ENCODE measurements at places on chromosomes 5 and 9.

GRCh38 chr9:95852059-95853032 lies 23.1 kb upstream of the ERCC6L2 start:
- DNase-seq: no peak

GRCh38 chr9:120558454-120558853 lies 21.5 kb downstream of the CDK5RAP2 start:
- DNase-seq: no peak

GRCh38 chr5:100424787-100425186 lies 110.4 kb upstream of the FAM174A start:
- no peak for DNase-seq

DNA sequence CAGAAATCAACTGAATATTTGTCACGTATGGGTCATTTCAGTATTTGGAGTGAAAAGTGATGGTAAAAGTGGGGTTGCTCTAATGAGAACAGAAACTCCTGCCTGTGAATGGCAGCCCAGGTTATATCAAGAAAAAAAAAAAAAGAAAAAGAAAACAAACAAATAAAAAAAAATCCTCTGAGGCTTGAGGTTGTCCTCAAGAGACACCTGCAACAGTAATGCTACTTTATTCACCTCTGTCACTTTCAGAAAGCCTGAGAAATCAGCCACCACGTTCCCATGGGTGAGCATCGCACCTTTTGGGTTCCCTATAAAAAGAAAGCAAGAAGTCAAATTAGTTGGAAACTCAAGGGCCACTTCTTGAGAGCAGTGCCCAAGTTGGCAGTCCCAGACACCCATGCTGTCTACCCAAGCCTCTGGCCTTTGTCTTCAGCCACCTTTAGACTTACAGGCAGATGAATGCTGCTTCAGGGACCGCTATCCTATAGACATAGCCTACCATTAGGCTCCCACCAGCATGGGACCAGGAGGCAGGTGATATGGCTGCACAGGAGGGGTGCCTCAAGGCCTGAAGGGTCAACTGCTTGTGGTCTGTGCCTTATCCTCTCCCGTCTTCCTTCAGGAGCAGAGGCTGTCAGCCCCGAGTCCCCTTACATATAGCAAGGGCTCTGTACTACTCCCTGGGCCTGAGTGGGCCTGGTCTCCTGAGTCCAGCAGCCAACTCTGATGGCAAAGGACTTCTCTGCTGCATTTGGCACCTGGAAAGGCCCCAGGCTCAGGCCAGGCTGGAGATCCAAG lies 31.1 kb upstream of the MEIKIN start:
- no peak for DNase-seq

GRCh38 chr5:78108564-78108963 lies 185.9 kb downstream of the AP3B1 start:
- no peak for DNase-seq

GRCh38 chr5:108251350-108251749 lies 130.5 kb downstream of the FBXL17 start:
- no peak for DNase-seq

GRCh38 chr9:108033976-108034964 lies 544.7 kb upstream of the KLF4 start:
- peak; percentile 43 for DNase-seq

DNA sequence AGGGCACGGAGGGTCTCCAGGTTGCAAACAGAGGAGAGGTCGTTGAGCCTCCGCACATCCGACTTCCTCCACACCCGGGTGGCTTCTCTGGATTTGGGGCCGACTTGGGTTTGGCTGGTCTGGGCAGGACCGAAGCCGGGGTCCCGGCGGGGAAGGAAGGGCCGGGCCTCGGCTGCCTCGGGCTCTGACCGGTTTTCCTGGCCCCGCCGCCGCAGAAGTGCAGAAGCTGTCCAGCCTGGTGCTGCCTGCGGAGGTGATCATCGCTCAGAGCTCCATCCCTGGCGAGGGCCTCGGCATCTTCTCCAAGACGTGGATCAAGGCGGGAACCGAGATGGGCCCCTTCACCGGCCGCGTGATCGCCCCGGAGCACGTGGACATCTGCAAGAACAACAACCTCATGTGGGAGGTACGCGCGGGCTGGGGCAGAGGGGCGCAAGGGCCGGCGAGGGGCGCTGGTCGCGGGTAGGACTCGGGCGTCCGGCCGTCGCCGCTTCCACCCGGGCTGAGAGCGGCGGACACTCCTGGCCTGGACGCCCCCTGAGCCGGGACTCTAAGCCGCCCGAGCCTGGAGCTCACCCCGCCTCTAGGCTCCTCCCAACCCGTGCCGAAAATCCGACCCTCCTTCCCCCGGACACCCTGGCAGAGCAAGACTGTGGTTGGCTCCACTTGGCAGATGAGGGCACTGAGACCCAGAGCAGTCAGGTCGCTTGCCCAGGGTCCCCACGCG lies 2.2 kb downstream of the PRDM12 start:
- no peak for DNase-seq

GRCh38 chr5:60185231-60186099 lies 291.9 kb upstream of the PDE4D start:
- no peak for DNase-seq

GRCh38 chr5:4197151-4197550 lies 601.5 kb downstream of the IRX1 start:
- DNase-seq: no peak

DNA sequence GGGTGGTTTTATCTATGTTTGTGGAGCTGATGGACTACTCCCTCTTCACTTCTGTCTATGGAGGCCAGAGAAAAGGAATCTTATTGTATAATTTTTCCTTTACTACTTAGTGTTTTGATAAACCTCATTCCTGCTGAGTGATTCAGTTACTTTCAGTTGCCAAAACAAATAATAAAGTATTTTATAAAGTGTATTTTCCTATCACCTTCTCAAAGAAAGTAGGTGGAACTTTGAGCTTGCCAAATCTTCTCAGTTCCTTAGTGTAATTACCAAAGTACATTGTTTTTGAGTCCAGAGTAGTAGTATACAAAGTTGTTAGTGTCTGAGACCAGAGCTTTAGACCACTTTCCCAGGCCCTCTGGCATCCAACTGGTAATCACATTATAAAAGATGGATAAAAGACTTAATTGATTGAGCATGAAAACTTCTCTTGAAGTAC lies 13.5 kb downstream of the RABGAP1 start:
- DNase-seq: no peak

- DNase-seq: no peak
Measured at GRCh38 chr5:83401775-83402174, 69.8 kb upstream of the VCAN start.

DNA sequence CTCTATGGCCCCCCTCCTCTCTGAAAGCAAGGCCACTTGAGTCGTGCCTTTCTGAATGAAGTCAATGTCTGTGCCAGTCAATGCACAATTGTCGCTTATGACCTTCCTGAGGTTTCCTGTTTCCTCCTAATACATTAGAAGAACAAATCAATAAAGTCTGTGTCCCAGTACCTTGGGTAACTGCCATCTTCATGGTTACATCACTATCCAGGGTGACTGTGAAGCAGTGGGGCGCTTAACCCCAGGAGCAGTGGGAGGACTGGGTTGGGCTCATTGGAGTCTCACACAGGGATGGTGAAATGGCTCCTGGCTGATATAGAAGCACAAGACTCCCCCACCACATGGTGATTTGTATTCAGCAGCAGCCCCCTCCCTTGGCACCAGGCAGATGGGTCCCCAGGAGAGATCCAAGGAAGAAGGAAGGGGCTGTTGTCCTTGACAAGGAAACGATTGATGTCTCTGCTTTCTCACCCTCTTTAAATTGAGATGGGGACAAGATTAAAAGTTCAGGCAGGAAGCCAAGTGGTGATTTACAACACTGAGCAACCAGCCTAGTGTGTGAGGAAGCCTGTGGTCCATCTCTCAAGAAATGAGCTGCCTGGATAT lies 261.9 kb upstream of the ZNF462 start:
- no peak for DNase-seq

GRCh38 chr9:132166599-132166998 lies 4.7 kb downstream of the NTNG2 start:
- DNase-seq: no peak

DNA sequence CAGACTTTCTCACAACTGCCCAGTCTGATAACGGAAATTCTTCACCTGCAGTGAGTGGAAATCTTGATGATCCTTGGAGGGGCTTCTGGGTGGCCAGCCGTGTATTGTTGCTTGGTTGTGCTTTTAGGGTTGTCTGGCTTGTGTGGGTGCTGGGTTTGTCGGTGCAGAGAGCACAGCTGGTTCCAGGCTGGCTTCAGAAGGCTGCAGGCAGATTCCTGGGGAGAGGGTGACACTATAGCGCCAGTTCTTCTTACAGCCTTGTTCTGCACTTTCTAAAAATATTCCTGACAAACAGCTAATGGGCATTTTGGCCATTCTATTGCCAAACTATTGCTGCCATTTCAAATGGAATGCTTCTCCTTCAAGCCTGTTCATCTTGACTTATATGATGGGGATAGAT lies 99.3 kb downstream of the PDZD2 start:
- no peak for DNase-seq

DNA sequence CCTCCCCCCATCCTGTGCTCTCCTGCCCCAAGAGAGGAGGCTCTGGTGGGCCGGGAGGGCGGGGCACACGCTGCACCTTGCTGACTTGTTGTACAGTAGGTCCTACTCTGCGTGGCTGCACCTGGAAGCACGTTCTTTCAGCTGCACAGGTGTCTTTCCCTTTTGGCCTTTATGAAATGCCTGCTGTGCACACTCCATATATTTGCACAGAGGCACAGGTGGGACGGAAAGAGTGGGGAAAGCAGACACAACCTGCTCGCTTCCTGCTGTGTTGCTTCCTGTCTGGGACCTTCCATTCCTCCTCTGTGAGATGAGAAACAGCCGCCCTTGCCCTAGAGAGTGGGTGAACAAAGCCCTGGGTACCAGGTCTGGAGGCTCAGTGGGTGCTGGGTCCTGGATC lies 4.8 kb downstream of the USP20 start:
- no peak for DNase-seq

DNA sequence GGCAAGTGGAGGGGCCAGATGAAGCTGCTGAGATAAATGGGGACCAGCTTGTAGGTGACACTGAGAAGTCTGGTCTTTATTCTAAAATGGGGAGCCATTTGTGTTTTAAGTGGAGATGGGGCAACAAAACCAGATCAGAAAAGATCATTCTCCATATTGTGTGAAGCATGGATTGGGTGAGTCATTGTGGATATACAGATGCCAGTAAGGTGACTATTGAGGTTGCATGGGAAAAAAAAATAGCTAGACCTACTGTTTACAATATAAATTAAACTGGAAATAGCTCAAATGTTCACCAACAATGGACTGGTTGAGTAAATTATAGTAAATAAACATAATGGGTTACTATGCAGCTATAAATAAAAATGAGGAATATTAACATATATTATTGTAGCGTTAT lies 5.4 kb upstream of the MAP1B start:
- no peak for DNase-seq

DNA sequence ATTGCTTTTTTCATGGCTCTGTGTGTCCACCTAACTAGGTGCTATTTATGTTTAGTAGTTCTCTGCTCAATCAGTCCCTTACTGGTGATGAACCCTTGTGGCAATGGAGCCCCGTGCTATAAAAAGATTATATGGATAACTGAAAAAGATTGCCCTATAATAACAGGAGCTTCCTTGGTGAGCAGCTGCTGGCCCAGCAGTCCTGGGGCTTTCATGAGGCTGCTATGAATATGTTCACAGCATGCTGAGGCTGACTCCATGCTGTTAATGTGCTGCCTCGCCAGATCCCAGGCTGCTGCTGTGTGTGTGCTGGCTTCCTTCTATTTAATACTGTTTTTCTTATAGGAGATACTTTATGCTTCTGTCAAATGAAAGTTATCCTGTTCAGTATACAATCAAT lies 357.5 kb downstream of the TAF11L14 start:
- no peak for DNase-seq

Data from left hindlimb (tissue), 1 donor.